ENCODE measurements at places on chromosomes 3 and 15.
A peak's percentile ranks its signal among the peaks of the same experiment; 100 is the strongest.

GRCh38 chr3:71110385-71111222 lies 472.9 kb downstream of the FOXP1 start:
- DNase-seq = no peak

GRCh38 chr3:46717447-46718231 lies at the start of gene PRSS50:
Gene PRSS50 (minus strand): TSS chr3:46717869. CDS start chr3:46717824, 45 bp downstream.
- no peak for DNase-seq

DNA sequence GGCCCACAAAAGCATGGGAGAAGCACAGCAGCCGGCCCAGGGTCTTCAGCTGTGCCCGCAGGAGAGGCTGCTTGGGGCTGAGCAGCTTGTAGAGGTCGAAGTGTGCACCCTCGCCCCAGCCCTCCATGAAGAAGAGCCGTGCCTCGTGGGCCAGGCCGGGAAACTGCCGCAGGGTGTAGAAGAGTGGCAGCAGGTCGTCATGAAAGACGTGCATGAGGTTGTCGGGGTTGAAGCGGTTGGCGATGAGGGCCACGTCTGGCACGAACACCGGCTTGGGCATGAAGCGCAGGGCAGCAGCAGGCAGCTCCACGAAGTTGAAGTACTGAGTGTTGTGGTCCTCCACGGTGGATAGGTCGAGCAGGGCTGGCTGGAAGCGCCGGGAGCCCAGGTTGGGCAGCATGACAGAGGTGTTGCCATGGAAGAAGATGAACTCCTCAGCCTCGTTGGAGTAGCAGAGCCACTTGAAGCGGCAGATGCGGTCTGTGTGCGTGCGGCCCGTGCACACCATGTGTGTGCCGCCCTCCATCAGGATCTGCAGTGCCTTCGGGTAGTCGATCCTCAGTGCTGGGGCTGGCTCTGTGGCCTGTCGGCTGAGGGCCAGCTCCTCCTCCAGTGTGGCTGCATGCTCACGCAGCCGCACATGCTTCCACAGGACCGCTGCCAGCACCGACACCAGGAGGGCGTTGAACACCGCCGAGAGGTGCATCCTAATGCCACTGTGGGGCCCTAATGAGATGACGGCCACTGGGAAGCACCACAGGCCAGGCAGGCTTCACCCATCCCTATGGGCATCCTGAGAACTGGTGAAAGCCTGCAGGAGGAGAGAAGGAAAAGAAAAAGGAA lies 24.9 kb downstream of the POMGNT2 start:
- no peak for DNase-seq

- no peak for DNase-seq
Measured at GRCh38 chr15:38217191-38217595, 35.4 kb upstream of the SPRED1 start.

- no peak for DNase-seq
Measured at GRCh38 chr15:99168601-99169580, 64.0 kb downstream of the SYNM start.

GRCh38 chr3:169811631-169812331 lies 889 bp upstream of the LRRIQ4 start:
- DNase-seq = peak; percentile 60

DNA sequence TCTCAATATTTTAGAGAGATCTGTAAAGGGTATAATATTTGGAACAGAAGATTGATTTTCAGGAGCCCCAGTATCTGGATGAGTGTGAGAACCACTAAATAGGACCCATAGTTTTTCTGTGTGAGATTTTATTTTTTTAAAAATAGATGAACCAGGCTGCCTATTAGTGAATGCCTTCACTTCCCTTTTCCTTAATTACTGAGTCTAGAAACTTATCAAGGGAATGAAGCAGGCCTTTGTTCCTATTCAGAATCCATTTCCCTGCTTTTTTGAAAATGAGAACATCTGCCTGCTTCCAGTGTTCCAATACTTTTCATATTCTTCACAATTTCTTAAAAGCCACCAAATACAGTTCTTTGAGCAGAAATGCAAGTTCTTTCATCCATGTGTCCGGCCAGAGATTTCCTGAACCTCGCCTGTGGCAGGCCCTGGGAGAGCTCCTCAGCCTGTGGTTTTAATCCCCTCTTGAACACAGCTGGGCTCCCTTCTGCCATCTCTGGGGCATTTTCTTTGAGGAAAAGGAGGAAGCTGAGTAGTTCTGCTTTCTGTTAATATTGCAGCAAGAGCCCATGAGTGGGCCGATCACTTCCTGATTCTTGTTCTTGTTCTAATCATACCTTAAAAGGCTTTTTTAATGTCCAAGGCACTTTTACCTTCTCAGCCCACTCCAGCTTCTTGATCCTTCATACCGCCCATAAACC lies 4.7 kb downstream of the EHD4 start:
- DNase-seq = no peak

DNA sequence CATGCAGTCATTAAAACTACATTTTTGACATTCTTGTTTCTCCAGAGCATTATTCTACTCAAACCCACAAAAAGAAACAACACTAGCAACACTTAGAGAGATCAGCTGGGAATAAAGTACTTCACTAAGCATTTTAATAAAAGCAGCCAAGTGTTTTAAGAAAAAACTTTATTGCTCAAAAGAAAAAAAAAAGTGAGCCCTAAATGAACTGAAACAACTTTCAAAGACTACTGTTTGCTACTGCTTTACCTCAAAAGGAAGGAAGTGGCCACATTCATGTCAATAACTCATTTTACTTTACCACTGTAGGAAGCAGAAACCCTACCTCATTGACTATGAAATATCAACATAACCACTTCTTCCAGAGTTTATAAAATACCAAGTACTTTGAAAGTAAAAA lies 91.3 kb downstream of the UACA start:
- no peak for DNase-seq

- DNase-seq = no peak
Measured at GRCh38 chr3:105490045-105490444, 123.3 kb downstream of the ALCAM start.

GRCh38 chr3:39222939-39223338 lies 30.5 kb upstream of the XIRP1 start:
- DNase-seq = no peak

DNA sequence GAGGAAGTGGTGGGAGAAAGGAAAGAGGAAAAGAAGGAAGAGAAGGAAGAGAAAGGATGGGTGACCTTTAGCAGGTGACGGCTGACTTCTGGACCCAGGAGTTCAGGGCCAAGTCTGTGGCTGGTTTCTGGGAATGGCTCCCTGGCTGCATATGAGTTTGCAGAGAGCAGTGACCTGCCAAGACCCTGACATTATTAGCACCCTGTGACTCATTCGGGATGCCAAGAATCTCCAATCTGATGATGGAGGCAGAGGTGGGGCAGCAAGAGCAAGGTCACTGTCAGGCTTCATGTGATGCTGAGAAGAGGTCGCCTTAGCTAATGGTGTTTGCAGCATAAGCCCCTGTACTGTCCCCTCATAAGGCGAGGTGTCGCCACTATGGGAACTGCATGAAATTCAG lies 42.6 kb downstream of the MYZAP start:
- no peak for DNase-seq

GRCh38 chr3:21330293-21330692 lies 420.7 kb downstream of the ZNF385D start:
- DNase-seq = no peak

- DNase-seq = no peak
Measured at GRCh38 chr15:80028937-80029336, 30.5 kb upstream of the ZFAND6 start.

GRCh38 chr15:80944818-80945217 lies 44.8 kb downstream of the MESD start:
- no peak for DNase-seq

DNA sequence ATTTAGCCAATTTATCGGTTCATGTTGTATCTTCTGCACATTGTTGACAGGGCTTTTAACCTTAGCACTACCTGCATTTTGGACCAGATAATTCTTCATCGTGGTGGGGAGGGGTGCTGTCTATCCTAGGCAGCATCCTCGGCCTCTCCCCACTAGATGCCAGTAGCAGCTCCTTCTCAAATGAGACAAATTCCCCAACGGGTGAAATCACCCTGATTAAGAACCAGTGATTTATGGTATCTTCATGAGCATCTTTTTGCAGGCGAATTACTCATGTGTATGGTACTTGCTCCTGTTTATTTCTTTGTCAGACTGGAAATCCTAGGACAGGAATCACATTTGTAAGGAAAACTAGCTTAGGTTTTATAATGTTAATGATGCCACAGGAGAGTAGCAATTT lies 68.0 kb downstream of the C3orf70 start:
- DNase-seq = no peak

DNA sequence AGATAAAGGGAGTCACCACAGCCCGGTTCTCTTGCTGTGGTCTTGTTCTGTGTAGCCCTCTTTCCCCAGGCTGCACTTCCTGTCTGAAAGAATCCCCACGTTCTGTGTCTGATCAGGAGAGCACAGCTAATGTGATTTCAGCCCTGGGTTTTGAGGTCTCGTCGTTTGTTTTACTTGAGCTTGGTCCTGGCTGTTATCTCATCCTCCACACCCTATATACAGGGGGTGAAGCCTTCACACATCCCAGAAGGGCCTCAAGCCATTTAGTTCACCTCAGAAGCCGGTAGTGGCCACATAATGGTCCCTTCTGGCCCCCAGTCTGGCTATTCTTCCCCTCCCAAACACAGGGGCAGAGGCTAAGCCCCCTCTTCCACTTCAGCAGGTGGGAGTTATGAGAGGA lies 115.6 kb downstream of the PDE8A start:
- no peak for DNase-seq

GRCh38 chr15:27483124-27483523 lies 512.1 kb downstream of the GABRG3 start:
- DNase-seq = no peak

DNA sequence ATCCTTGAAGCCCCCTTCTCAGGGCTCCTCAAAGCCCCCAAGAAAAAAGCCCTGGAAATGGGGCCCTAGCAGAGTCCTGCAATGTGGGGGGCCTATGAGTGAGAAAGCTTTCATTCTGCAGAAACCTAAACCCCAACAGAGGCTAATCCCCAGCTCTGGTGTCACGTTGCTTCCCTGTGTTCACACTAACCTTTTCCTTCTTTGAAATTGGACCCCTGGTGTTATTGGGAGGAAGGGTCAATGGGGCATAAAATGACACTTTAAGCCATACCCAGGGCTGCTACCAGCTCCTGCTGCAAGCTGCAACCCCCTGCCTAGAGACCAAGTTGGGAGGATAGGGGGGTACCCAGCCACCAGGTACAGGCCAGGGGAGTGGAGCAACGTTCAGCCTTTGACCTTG lies 2.1 kb downstream of the CYP1A2 start:
- no peak for DNase-seq

- DNase-seq = no peak
Measured at GRCh38 chr3:88985491-88985890, 121.9 kb upstream of the EPHA3 start.

DNA sequence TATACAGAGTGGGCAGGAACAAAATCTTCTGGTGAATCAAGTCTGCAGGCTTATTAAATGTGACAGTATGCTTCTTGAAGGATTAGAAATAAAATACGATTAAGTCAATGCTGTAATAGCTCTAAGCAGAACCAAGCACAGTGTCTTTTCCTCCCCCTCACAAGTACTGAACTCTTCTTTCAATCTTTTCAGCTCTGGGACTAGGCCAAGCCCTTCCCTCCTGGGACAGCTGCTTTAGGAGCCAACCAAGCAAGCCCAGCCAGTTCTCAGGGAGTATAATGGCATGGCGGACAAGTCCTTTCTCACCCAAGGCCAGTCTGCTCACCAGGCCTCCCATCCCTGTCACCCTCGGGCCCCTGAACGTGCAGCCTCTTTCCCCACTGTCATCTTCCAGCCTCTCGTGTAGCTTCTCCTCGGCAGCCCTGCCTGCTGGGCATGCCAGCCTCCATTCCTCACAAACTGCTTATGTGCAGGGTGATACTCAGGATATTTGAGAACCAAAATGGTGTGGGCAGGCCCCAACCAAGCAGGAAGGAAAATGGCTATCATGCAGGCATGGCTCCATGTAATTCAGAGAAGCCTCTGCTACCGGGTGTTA lies 8.4 kb upstream of the PPP1R2 start:
- no peak for DNase-seq

- no peak for DNase-seq
Measured at GRCh38 chr3:117399311-117400078, 689.9 kb downstream of the TUSC7 start.

DNA sequence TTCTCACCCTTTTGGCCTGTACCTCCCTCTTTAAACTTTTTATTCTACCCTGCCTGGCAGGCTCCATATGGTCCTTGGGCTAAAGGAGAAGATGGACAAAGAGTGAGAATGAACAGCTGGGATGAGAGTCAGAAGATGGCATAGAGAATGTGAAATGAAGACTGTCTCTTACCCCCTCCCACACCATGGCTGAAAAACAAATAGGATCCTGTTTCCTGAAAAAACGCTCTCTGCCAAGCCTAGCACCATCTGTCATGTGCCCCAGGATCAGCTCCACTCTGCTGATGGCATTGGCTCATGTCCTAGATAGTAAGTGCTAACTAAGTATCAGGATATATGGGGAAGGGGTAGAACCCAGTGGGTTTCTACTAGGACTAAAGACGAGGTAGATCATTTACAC lies 238.6 kb downstream of the MEX3B start:
- DNase-seq = no peak

- no peak for DNase-seq
Measured at GRCh38 chr3:32681811-32682210, 3.2 kb upstream of the CNOT10 start.

GRCh38 chr15:57462381-57462780 lies 86.1 kb downstream of the CGNL1 start:
- DNase-seq = no peak

DNA sequence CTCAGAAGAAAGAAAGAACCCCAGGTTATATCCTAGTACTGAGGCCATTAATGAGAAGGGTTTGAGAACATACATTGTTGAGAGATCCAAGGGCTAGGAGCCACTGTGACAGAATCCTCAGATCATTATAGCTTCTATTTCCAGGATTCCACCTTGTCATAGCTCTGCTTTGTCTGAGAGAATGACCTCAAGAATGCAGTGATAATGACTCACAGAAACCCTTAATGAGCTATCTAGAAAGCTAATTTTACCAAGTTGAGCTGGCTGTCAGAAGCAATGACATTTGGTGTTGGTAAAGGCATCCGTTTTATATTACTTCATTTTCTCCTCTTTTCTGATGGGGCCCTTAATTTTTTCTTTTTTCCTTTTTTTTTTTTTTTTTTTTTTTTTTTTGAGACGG lies 10.9 kb downstream of the TRIP4 start:
- DNase-seq = no peak

GRCh38 chr3:164375995-164376394 lies 702.3 kb downstream of the SI start:
- DNase-seq = no peak

DNA sequence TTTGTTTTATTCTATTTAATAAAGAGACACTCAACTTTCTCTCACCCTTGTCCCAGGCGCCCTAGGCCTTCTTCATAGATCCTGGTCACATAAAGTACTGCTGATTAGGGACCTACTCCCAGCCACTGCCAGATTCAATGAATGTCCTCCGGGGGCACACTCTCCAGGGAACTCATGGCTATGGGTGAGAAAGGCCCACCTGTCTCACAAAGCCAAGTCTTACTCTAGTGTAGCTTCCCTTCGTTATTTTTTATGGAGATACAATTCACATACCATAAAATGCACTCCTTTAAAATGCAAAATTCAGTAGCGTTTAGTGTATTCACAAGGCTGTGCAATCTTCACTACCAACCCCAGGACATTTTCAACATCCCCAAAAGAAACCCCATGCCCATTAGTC lies 87.8 kb downstream of the ADCY5 start:
- DNase-seq = no peak
